ENCODE measurements at places on chromosomes 16 and 17.

DNA sequence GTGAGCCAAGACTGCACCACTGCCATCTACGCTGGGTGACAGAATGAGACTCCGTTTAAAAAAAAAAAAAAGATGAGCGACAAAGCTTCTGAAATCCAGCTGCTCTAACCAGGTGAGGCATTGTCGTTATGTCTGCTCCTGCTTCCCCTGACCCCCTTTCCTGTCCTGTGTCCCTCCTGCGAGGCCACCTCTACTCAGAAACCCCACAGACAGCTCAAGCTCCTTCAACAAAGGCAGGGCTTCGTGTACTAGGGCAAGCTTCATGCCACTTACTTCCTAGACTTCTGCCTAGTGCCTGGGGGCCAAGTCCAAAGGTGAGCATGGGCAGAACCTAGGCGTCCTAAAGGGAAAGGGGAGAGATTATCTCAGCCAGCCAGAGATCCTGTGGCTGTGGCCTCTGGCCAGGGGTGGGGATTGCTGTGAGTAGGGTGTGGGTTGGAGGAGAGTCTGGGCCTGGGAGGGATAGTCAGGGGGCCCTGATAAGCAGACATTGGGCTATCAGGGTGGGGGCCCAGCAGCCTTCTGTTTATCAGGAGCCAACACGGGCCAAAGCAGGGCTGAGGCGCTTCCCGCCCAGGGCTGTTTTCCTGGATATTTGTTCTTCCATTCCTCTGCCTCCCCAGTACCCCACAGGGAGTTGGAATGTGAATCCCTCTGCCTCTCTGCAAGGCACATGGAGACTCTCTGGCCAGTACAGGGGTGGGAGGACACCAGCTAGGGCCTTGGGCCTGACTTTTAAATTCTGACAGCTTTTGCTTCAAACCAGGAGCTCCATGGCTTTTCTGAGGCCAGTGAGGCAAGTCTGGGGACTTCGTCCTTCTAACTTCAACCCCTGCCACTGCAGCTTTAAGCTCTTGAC, 10.4 kb downstream of the ERAL1 start:
- DNase-seq, result no peak

GRCh38 chr16:12091569-12092543, 115.3 kb downstream of the SNX29 start:
- no peak for DNase-seq

GRCh38 chr17:44354582-44355561, 8.8 kb downstream of the FAM171A2 start:
- DNase-seq, result no peak

DNA sequence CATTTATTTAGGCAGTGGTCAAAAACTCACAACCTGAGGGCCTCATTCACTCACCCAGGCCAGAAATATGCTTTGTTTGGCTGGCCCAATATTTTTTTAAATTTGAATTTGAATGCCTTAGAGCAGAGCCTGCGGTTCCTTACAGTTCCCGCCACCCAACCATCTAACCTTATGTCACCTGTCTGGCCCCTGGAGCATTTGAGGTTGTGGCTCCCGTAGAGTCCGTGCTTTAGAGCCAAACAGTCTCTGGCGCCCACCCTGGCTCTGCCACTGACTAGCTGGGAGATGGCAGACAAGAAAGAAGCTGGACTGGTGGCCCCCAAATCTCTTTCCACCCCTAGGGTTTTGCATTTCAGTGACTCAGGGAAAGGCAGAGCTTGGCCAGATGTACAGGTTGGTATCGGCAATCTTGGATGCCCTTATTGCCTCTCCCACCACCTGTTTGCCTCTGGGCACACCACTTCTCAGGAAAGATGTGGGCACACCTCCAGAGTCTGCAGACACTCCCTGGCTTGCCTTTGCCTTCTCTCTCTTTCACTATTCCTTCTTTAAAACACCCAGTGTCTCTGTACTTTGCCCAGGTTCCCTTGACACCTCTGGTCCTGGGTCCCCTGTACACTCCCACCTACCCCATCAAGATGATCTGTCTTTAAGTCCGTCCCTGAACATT, 1.9 kb upstream of the MAP3K14 start:
- DNase-seq, result no peak

GRCh38 chr17:12688382-12688781, 22.7 kb downstream of the MYOCD start:
- DNase-seq, result no peak
